ENCODE measurements at places on chromosomes 6 and 20. TPM values are rescaled to one million over a fixed set of nuclear protein-coding genes. Genes with fewer than 3 reads are reported as not detected.

MYH7B gene
- polyA plus RNA-seq: 0.01 TPM

VGLL2 gene
- polyA plus RNA-seq: not detected

OR2H2 gene
- polyA plus RNA-seq: not detected

ADGB gene
- polyA plus RNA-seq: not detected

MMP24 gene
- 2.3 TPM for polyA plus RNA-seq

WFDC10B gene
- not detected for polyA plus RNA-seq

MYL9 gene
- polyA plus RNA-seq: 673 TPM

SLC44A4 gene
- 0.07 TPM for polyA plus RNA-seq

PRDM13 gene
- not detected for polyA plus RNA-seq

All from BJ (cell line).